T-helper 17 cell (primary cell): ENCODE measurements at places on chromosomes 3 and 15. TPM values are rescaled to one million over a fixed set of nuclear protein-coding genes. Genes with fewer than 3 reads are reported as not detected.

Gene PLS1
- 1.0 TPM for total RNA-seq

Gene AHSG
- not detected for total RNA-seq

DNA sequence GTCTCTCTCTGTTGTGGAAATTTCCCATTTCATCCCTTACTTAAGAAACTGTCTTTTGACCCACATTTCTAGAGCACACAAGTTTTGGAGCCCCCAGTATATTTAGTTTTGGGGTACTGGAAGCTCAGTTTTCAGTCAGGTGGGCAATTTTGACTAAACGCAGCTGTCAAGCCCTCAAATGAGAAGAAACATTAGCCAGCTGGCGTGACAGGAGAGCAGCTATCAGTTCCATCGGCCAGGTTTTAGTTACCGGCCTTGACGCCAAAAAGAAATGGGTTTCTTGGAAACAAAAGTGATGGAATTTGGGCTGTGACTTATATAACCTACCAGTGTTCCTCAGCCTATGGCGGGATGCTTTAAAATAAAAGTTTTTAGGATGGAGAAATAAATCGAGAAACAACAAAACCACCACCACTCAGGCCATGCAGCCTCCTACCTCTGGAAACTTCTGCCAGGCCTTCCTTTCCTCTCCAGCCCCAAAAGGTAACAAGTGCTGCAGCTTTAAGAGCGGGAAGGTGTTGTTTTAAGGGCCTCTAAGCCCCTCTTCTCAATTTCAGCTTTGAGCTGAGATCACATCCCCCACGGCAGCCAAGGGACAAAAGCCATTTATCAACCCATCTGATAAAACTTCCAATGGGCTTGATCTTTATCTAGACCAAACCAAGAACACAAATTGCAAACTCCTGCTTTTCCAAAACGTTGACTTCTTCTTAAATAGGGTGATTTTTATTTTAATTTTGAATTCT is 18.3 kb downstream of the RGMA start:
- no peak overlapping the region for H3K27ac ChIP-seq
- H3K4me1 ChIP-seq = peaks cover 14% of the 10 kb centered on the region

Gene GLDN
- total RNA-seq = 0.21 TPM

GRCh38 chr15:49103002-49103401 is 52.4 kb downstream of the COPS2 start:
- no peak overlapping the region for H3K4me3 ChIP-seq
- H3K4me1 ChIP-seq = peaks cover 3% of the 10 kb centered on the region
- H3K27ac ChIP-seq = no peak overlapping the region
- H3K27me3 ChIP-seq = no peaks in the 10 kb centered on the region
- H3K36me3 ChIP-seq = peaks cover 7% of the 10 kb centered on the region
- DNase-seq = no peak

DNA sequence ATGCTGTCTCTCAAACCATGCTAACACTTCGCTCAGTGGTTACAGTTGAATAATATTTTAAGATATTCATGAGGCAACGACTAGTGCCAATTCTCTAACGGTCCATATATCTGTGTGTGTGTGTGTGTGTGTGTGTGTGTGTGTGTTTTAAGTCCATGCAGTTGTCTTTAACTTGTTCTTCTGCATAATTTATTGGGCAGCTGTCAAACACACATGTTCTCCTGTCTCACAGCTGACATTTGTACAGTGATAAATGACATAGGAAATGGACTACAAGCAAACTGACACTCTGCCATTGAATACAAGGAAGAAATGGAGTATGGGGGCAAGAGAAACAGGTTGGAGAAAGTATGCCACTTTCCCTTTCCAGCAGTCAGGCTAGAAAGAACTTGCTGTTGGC is 172.0 kb downstream of the PDZRN3 start:
- DNase-seq = no peak
- H3K27ac ChIP-seq = no peak overlapping the region
- H3K4me1 ChIP-seq = no peaks in the 10 kb centered on the region
- peaks cover 6% of the 10 kb centered on the region for H3K27me3 ChIP-seq
- H3K4me3 ChIP-seq = no peak overlapping the region
- H3K36me3 ChIP-seq = no peaks in the 10 kb centered on the region

Gene CASR
- 0.10 TPM for total RNA-seq

Gene ISY1
- total RNA-seq = 39.0 TPM

DNA sequence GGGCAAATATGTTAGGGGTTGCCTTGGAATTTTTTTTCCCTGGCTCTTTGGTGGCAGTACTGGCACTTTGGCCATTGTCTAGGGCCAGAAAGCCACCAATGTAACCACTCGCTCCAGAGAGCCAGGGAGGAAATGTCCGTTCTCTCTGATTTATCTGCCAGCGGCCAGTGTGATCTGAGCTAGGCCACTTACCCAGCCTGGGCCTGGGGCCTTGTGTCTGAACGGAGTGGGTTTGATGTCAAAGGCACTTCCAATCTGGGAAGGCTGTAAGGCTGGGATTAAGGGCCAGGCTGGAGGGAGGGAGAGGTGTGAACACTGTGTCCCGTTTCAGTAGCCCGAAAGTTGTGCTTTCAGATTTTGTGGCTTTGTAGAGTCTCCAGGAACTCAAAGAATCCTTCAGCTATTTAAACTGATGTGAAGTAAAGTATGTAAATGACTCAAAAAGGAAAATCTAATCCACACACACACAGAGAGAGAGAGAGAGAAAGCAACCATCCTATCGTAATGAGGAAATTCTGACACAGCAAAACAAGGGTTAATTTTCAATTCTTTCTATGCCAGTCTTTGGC is 271.0 kb downstream of the PDZRN3 start:
- no peaks in the 10 kb centered on the region for H3K36me3 ChIP-seq
- H3K4me3 ChIP-seq = no peak overlapping the region
- H3K4me1 ChIP-seq = no peaks in the 10 kb centered on the region

GRCh38 chr3:28150465-28151206 is 90.8 kb upstream of the CMC1 start:
- peaks cover 3% of the 10 kb centered on the region for H3K36me3 ChIP-seq
- H3K4me1 ChIP-seq = peaks cover 5% of the 10 kb centered on the region
- no peak for DNase-seq
- no peaks in the 10 kb centered on the region for H3K27me3 ChIP-seq
- H3K4me3 ChIP-seq = no peak overlapping the region

DNA sequence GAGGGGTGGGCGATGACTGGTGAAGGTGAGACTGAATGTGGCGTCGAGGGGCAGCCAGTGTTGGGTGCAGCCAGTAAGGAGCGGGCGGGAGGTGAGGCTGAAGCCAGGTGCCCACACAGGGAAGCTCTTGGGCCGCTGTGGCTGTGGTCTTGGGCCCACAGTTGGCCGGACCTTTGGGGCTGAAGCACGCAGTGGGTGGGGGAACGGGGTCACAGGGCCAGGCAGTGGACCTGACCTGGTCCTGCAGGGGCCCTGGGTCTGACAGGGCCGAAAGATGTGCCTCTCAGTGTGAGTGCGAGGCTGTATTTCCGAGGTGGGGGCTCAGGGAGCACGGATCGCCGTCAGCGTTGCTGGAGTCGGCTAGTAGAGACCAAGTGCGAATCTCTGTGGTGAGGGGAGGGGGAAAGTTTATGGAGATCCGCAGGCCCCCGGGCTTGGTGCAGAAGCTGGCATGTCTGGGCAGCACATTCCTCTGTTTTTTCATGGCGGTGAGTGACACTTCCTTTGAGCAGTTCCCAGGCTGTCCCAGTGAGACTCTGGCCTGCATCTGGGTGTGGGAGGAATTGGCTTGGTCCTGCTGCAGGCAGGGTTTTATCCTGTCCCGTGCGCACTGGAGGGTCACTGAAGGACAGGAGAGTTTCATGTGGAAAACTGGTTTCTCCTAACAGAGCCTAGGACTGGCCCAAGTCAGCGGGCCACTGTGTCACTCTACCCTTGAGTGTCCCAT is 100.8 kb downstream of the TMEM266 start:
- H3K27me3 ChIP-seq = peaks cover 14% of the 10 kb centered on the region
- peaks cover 2% of the 10 kb centered on the region for H3K4me1 ChIP-seq
- DNase-seq = no peak
- H3K36me3 ChIP-seq = peaks cover 2% of the 10 kb centered on the region
- H3K27ac ChIP-seq = no peak overlapping the region

DNA sequence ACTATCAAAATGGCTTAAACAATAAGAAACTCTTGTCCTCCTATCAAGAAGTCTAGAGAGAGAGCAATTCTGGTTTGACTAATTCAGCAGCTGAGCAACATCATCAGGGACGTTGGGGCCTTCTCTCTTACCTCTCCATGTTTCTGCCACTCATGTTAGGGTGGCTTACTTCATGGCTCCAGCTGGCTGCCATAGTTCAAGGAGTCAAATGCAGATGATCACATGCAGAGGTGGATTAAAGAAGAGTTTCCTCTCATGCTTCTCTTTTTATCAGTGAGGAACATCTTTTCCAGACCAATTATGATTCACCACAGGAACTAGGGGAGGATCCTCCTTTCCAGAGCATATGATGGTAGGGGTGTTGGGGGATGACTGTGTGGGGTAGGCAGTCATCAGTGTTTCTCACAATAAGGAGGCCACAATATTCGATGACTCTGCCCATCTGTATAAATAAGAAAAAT is 45.5 kb downstream of the NEK11 start:
- DNase-seq = no peak
- peak overlapping the region; percentile 53 for H3K27ac ChIP-seq
- H3K36me3 ChIP-seq = no peaks in the 10 kb centered on the region
- H3K27me3 ChIP-seq = no peaks in the 10 kb centered on the region

Gene DUOX1
- not detected for total RNA-seq

GRCh38 chr3:121493431-121493830 is 52.4 kb downstream of the POLQ start:
- no peaks in the 10 kb centered on the region for H3K4me1 ChIP-seq
- no peak overlapping the region for H3K4me3 ChIP-seq
- no peaks in the 10 kb centered on the region for H3K27me3 ChIP-seq
- no peak overlapping the region for H3K27ac ChIP-seq
- H3K36me3 ChIP-seq = no peaks in the 10 kb centered on the region

Gene FAM107A
- total RNA-seq = not detected

GRCh38 chr3:135982922-135983581 is 17.5 kb downstream of the PPP2R3A start:
- H3K27me3 ChIP-seq = peaks cover 22% of the 10 kb centered on the region
- no peaks in the 10 kb centered on the region for H3K4me1 ChIP-seq
- H3K27ac ChIP-seq = no peak overlapping the region
- no peak overlapping the region for H3K4me3 ChIP-seq
- no peaks in the 10 kb centered on the region for H3K36me3 ChIP-seq

Gene ANKRD63
- total RNA-seq = 0.42 TPM

DNA sequence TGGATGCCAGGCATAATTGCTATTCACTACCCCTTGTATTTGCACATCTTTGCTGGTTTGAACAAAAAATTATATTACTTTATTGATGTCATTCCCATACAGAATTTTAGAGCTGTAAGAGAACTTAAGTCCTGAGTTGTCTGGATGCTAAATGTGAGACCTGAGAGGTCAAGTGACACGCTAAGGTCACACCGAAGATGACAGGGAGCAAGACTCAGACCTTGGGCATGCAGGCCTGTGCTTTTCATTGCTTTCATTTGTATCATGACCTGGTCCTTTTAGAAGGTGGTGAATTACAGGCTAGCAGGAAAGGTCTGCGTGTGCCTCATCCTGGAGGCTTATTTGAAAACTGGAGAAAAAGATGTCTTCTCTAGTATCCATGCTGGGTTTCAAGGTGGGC is 312.0 kb upstream of the RASGRP1 start:
- H3K4me3 ChIP-seq = no peak overlapping the region
- H3K36me3 ChIP-seq = no peaks in the 10 kb centered on the region
- DNase-seq = no peak
- H3K4me1 ChIP-seq = no peaks in the 10 kb centered on the region
- peaks cover 14% of the 10 kb centered on the region for H3K27me3 ChIP-seq

Gene GOLGA6B
- 0.18 TPM for total RNA-seq

DNA sequence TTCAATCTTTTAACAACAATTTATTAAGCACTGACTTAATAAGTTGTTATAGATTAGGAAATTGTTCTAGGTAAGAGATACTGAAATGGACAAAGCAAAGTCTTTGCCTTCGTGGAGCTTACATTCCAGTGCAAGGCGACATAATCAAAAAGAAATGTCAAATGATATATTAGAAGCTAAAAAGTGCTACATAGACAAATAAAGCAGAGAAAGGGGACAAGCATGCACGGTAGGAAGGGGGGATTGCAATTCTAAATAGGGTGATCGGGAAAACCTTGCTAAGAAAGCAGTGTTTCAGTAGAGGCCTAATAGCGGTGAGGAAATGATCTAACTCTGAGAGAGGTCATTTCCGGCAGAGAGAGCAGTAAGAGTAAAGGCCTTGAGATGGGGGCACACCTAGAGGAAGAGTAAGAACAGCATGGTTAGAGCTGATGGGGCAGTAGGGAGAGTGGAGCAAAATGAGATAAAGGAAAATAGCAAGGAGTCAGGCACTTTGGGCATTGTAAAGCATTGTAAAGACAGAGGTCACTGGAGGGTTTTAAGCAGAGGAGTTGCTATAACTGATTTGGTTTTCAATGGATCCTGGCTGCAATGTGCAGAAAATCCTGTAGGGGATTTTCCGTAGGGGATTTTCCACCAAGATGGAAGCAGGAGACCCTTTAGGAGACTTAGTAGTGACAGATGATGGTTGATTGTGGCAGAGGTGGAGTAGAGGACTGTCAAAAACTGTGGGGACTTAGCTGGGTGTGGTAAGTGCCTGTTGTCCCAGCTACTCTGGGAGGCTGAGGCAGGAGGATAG is 71.7 kb upstream of the CFAP20DC start:
- H3K4me1 ChIP-seq = peaks cover 2% of the 10 kb centered on the region
- no peak overlapping the region for H3K27ac ChIP-seq
- H3K36me3 ChIP-seq = no peaks in the 10 kb centered on the region
- H3K4me3 ChIP-seq = no peak overlapping the region
- H3K27me3 ChIP-seq = peaks cover 8% of the 10 kb centered on the region
- DNase-seq = no peak

DNA sequence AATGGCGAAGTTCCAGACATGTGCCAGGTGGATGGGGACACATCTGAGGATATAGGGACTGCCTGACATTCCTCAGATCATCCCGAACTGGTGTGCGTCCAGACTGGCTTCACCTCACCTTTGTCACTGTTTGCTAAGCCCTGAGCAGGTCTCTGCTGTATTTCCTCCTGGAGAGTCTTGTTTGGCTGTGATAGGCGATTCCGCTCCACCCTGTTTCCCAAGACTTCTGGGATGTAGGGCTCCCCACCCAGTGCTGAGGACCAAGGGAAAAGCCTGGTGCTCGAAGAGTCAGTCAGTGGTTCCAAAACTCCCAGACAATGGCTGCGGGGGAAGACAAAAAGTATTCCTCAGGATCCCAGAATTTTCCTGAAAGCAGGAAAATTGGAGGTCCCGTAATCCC is 11.1 kb upstream of the FURIN start:
- no peak for DNase-seq
- peak overlapping the region; percentile 98 for H3K27ac ChIP-seq
- peaks cover 53% of the 10 kb centered on the region for H3K4me1 ChIP-seq

- H3K4me1 ChIP-seq = no peaks in the 10 kb centered on the region
- DNase-seq = no peak
- no peak overlapping the region for H3K27ac ChIP-seq
- no peak overlapping the region for H3K4me3 ChIP-seq
These were observed 53.5 kb downstream of the WWTR1 start for GRCh38 chr3:149604125-149604875.

GRCh38 chr3:39322936-39323335 is 6.6 kb upstream of the CCR8 start:
- H3K4me1 ChIP-seq = peaks cover 12% of the 10 kb centered on the region
- no peaks in the 10 kb centered on the region for H3K27me3 ChIP-seq
- DNase-seq = no peak
- no peak overlapping the region for H3K4me3 ChIP-seq

GRCh38 chr3:192879346-192880031 is 38.2 kb downstream of the MB21D2 start:
- H3K36me3 ChIP-seq = no peaks in the 10 kb centered on the region
- no peak overlapping the region for H3K27ac ChIP-seq
- no peaks in the 10 kb centered on the region for H3K27me3 ChIP-seq
- no peak overlapping the region for H3K4me3 ChIP-seq
- DNase-seq = no peak

Gene CCR8
- total RNA-seq = 2.5 TPM

- H3K4me1 ChIP-seq = no peaks in the 10 kb centered on the region
- no peak overlapping the region for H3K4me3 ChIP-seq
- H3K27me3 ChIP-seq = no peaks in the 10 kb centered on the region
- DNase-seq = no peak
- no peaks in the 10 kb centered on the region for H3K36me3 ChIP-seq
These were observed 214.5 kb upstream of the CFAP20DC start for GRCh38 chr3:59264366-59264765.

Gene FSIP1
- 1.7 TPM for total RNA-seq
